ENCODE measurements at places on chromosomes 4 and X.

DNA sequence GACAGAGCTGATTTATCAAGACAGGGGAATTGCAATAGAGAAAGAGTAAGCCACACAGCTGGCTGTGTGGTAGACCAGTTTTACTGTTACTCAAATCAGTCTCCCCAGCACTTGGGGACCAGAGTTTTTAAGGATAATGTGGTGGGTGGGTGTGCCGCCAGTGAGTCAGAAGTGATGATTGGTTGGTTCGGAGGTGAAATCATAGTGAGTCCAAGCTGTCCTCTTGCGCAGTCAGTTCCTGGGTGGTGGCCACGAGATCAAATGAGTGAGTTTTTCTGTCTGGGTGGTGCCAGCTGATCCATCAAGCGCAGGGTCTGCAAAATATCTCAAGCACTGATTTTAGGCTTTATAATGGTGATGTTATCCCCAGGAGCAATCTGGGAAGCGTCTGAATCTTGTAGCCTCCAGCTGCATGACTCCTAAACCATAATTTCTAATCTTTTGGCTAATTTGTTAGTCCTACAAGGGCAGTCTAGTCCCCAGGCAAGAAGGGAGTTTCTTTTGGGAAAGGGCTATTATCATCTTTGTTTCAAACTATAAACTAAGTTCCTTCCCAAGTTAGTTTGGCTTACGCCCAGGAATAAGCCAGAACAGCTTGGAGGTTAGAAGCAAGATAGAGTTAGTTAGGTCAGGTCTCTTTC lies 44.0 kb upstream of the PPP1R2C start:
- peak; percentile 1 for DNase-seq

GRCh38 chr4:142703694-142704309 lies 142.3 kb downstream of the INPP4B start:
- no peak for DNase-seq

DNA sequence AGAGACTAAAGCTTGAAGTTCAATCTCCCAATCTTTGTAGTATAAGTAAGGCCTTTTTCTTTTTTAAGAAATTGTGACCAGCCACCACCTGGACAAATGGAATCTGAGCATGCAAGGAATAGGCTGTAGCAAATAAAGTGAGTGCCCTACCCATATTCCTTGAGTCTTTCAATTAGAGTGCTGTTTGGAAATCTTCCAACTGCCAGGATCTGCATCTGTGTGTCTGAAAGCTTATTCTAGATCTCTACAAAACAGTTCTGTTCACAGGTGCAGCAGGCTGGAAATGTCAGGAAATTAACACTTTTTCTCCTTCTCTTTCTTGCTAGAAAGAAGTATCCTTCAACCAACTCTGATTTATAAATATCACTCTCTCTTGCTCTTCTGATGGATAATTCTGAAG lies 76.7 kb upstream of the NDST3 start:
- no peak for DNase-seq

GRCh38 chrX:96837808-96838207 lies 45.9 kb upstream of the RPA4 start:
- DNase-seq, result peak; percentile 25

DNA sequence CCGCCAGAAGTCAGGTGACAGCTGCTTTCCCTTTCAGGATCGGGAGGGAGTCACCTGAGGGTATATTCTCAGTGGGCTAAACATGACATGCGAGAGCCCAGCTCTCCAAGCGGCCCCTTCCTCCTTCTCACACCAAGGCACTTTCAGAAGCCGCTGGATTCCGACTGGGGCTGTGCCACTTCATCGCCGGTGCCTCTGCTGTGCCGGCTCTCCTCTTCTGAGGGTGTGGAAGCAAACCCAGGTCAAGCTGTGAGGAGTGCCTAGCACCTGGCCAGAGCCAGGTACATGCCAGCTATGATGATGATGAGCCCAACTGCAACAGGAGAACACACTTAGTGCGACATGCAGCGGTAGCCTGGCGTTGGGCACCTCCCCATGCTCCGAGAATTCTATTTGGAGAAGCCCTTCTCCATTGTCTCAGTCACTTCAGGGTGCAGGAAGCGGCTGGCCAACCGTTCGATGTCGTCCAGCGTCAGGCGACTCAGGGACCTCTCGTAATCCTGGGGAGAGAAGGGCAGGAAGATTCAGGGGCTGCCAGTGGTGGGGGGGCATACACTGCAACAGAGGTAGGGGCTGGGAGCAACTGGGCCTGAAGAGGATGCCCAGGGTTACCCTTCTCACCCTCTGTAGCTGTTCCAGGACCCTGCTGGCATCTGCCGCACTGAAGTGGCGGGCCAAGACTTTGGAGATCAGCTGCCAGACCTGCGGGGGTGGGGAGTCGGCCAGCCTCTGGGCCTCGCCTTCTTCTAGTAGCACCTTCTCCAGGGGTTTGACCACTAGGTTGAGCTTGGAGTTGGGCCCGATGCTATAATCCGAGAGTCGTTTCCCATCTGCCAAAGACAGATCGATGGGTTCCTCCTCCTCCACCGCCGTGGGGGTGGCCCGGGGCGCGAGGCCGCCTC lies 1.0 kb downstream of the UBL4A start:
- no peak for DNase-seq

DNA sequence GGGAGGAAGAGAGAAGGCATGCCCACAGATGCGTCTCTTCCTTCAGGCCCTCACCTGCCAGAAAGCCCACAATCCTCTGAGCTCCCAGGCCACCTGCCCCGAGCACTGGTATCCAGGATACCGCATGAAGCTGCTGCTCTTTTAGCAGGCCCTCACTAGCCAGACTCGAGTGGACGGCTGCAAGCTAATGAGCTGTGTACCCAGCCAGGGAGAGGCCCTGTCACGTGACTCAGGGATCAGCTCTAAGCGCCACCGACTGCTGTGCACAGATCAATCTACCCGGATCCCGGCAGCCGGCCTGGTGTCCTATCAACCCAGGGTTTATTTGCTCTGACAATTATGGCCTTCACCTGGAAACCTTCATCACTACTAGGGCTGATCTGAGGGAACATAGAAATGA lies 39.0 kb downstream of the BCOR start:
- DNase-seq, result no peak

DNA sequence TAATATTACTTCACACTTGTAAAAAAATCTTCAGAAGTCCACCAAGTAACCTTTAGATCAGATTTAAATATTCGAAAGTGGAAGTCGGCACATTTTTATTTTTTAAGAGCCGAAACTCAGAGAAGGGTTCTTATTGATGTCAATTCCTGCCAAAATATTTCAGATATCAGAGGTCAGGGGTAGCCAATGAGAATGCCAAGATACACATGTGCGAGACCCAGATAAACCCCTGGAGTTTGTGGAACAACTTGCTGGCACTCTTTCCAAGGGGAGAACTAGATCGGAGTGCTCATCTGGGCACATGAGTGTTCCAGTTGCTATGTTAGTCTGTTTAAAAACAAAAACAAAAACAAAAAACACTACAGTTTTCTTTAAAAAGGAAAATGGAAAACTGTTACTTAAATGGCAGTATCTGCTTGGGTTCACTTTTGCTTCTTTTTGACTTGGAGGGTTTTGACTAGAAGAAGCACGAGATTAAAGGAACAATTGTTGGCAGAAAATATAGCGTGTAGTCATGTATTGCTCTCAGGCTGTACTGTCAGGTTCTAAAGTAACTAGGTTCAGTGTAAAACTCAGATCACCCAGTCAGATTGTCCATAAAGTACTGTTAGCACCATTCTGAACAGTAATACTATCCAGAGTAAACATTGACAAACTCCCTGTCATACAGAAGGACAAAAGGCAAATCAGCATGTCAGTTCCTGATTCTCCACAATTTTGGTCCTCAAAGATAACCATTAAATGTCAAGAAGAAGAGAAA lies 188.0 kb upstream of the PACRGL start:
- peak; percentile 66 for DNase-seq

- peak; percentile 18 for DNase-seq
Measured at GRCh38 chr4:159765382-159765781, 662.5 kb downstream of the RAPGEF2 start.

GRCh38 chr4:1027915-1028238 lies 16.5 kb downstream of the FGFRL1 start:
- no peak for DNase-seq

DNA sequence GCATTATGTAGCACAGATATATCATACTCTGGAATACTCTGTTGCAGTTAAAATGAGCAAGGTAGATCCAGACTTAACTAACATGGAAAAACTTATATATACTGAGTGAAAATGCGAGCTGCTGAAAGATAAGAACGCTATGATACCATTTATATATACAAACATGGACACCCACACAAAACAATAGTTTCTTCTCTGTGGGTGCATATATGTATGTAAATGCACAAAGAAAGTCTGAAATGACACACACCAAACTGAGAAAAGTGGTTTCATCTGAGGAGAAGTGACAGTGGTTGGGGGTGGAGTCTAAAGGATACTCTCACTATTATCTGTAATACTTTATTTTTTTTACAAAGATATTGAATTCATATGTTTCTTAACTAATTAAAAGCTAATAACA lies 12.2 kb upstream of the FGF2 start:
- DNase-seq, result no peak

DNA sequence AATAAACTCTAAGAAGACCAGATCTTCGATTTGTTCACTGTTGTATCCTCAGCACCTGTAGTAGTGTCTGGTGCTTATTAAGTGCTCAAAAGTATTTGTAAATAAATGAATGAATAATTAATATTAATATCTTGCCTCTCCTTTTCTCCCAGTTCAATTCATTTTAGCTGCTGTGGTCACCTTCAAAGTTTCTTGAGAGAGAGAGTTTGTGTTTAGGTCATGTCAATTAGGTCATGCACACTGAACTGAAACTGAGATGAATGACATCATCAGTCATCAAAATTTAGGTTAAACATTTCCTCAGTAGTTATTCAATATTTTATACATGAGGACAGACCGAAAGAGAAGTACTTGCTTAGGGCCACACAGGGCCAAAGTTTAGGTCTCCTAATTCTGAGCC lies 73.5 kb downstream of the ANXA3 start:
- DNase-seq, result no peak

DNA sequence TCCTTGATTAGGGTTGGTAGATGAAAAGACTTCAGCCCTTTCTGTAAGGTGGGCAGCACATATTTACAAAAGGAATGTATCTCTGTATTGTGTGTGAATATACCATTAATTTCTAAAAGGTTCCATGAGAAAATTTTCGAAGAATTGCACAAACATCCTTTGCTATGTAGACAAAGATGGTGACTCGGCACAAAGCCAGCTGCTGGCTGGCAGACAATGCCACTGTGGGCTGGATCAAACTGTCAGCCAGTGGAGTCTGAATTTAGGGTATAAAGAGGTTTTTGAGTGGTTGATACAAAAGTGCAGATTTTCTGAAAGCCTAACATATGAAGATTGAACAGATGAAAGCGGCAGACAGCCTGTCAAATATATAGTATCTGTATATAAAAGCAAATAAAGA lies 5.6 kb upstream of the TXK start:
- DNase-seq, result peak; percentile 28

- peak; percentile 75 for DNase-seq
Measured at GRCh38 chr4:15402146-15402545, 25.7 kb upstream of the C1QTNF7 start.

- DNase-seq, result no peak
Measured at GRCh38 chr4:43990963-43991362, 457.6 kb downstream of the KCTD8 start.

DNA sequence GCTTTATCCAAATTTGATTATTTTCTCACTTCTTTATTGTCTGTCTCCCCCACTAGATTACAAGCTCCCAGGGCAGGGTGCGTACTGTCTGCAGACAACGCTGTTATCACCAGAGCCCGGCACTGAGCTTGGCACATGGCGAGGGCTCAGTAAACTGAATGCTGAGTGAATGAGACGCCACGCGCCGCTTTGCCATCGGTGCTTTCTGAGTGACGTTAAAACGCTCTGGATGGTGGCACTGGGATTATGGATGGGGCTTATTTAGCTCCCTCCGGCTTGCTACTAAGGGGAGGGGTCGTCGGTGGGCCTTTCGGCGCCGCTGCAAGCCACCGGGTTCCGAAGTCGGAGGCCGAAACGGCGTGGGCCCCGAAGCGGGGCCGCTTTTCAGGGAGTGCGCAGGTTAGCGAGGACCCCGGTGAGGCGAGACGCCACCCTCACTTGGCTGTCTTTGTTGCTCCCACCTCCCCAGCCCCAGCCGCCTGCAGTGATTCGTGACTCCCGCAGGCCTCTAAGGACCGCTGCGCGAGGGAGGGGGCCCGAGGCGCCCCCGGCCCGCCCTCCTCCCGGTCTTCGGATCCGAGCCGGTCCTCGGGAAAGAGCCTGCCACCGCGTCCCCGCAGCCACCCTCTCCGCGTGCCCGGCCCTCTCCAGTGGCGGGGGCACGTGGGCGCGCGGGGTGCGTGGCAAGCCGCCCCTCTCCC lies 569 bp upstream of the FHL1 start:
- no peak for DNase-seq

DNA sequence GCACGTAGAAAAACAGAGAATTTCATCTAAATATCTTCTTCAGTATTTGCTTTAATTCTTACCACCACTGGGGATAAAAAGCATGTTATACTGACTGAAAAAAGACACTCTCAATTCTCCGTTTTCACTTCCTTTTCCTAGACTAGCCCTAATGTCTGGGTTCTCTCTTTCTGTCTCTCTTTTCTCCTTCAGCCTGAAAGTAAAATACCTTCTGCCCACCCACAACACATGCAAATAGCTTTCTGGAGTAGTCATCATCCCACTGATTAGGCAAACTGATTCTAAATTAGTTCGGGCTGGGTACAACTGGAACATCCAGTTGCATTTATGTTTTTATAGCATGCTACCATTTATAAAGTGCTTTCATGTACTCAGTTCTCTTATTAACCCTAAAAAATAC lies 142.4 kb upstream of the ANKRD50 start:
- DNase-seq, result peak; percentile 41

GRCh38 chr4:2714918-2715317 lies 41.2 kb downstream of the TNIP2 start:
- peak; percentile 9 for DNase-seq

DNA sequence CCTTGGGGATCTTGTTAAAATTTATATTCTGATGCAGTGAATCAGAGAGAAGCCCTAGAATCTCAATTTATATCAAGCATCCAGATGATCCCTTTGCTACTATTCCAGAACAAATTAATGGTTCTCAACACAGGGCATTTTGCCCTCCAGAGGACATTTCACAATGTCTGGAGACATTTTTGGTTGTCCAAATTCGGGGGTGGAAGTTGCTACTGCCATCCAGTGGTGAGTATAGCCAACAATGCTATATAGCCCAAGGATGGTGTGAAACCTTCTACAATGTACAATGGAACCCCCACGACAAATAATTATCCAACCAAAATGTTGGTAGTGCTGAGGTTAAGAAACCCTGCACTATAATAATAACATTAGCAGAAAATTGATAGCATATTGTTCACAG lies 2440.0 kb downstream of the PCDH7 start:
- peak; percentile 55 for DNase-seq

- DNase-seq, result no peak
Measured at GRCh38 chrX:102604327-102604726, 5.0 kb downstream of the ARMCX5 start.

DNA sequence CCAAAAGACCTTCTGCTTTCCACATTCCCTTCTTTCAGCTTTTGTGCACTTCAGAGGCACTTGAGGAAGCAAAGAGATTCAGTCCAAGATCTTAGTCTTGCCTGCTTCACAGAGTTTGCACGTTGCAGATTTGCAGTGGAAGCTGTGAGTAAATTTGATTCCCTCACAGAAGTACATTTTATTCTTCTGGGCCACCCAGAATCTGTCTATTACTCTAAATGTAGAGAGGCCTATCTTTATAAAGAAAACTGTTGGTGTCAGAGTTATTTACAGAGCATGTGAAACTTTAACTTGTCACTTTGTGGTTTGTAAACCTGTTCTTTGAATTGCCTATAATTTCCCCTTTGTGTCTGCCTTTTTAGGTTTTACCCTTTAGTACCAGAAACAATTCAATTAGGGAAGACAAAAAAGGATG lies 15.5 kb downstream of the SPRY1 start:
- DNase-seq, result no peak

GRCh38 chrX:40146262-40147125 lies 48.7 kb upstream of the BCOR start:
- peak; percentile 23 for DNase-seq

Measured in cardiac fibroblast (primary cell).